Sigmoid colon (tissue), 7 donors: ENCODE measurements at places on chromosomes 5 and 9. TPM values are rescaled to one million over a fixed set of nuclear protein-coding genes. Genes with fewer than 3 reads are reported as not detected.

ACOT12 gene
- polyA plus RNA-seq: not detected

GABRA6 gene
- not detected for polyA plus RNA-seq

MSX2 gene
- polyA plus RNA-seq: not detected

UNC5A gene
- 0.60 TPM for polyA plus RNA-seq

TMEM252 gene
- polyA plus RNA-seq: not detected

FSTL4 gene
- polyA plus RNA-seq: not detected
